Hematopoietic multipotent progenitor cell treated with erythropoietin and hydrocortisone succinate and interleukin-3 and kit ligand, for 17 days (in vitro differentiated cells): ENCODE measurements at places on chromosomes 7 and 10.

- no peak for DNase-seq
These were observed 175.8 kb upstream of the TCF7L2 start for GRCh38 chr10:112774210-112774609.

- DNase-seq: no peak
These were observed 85.6 kb upstream of the ANLN start for GRCh38 chr7:36304099-36304425.

GRCh38 chr10:86974484-86974883, 6.2 kb downstream of the ADIRF start:
- no peak for DNase-seq

- no peak for DNase-seq
These were observed 3.4 kb downstream of the CDK1 start for GRCh38 chr10:60781661-60782060.

DNA sequence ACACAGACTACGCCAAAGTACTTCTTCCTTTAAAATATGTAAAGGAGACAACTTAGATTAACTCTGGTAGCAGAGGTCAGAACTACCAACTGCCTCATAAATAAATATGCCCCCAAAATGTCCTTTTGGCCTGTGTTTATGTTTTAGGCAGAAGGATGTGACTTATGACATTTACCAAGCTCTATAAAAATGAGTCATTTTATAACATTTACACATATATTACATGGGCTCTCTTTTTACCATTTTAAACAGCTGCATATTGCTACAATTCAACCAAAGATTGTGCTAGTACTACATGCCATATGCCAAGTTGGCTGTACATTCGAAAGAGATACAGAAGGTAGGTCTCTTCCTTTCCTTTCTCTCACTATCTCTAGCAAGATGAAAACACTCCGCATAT, 12.4 kb downstream of the ABLIM1 start:
- no peak for DNase-seq

GRCh38 chr10:1579141-1579491, 158.2 kb downstream of the ADARB2 start:
- DNase-seq: no peak

GRCh38 chr10:75057680-75058079, 53.8 kb upstream of the SAMD8 start:
- no peak for DNase-seq

GRCh38 chr10:43774234-43774769, 125.6 kb upstream of the ZNF32 start:
- DNase-seq: no peak

DNA sequence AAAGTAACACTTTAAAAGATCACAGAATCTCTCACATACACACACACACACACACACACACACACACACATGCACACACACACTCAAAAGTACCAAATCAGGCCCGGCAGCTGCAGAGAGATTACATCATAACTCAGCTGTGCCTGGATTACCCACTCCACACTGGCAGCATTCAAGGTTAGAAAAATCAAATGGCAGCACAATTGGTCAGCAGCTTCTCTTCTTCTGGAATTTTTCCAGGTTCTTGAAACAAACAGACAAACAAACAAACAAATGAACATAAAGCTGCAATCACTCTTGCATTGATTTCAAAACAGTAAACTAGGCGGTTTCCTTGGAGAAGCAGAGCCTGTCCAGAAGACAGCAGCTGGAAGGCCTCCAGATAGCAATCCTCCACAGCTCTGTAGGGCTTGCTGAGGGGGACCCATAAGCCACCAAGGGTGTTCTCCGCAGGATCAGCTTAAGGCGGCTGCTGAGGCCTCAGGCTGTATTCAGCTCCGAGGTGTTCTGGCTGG, 24.5 kb upstream of the FAM133B start:
- no peak for DNase-seq

- no peak for DNase-seq
These were observed 49.3 kb downstream of the CAMK2B start for GRCh38 chr7:44275957-44276570.

DNA sequence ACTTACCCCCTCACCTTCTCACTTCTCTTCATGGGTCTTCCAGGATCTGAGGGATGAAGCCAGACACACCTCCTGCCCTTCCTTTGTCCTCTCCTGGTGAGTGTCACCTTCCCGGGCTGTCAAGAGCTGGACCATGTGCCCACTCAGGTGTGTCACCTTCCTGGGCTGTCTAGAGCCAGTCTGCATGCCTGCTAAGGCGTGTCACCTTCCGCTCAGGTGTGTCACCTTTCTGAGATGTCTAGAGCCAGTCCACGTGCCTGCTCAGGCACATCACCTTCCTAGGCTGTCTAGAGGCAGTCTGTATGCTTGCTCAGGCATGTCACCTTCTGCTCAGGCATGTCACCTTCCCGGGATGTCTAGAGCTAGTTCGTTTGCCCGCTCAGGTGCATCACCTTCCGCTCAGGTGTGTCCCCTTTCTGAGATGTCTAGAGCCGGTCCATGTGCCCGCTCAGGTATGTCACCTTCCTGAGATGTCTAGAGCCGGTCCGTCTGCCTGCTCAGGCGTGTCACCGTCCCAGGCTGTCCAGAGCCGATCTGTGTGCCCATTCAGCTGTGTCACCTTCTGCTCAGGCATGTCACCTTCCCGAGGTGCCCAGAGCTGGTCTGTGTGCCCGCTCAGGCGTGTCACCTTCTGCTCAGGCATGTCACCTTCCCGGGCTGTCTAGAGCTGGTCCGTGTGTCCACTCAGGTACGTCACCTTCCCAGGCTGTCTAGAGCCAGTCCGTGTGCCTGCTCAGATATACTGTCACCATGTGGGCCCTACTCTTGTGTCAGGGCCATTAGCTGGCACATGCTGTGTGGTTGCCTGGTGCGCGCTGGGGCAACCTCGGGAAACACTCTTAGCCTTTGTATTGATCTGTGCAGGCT, 245.3 kb downstream of the EBF3 start:
- no peak for DNase-seq
